ENCODE measurements at places on chromosomes 5 and 9.
A peak's percentile ranks its signal among the peaks of the same experiment; 100 is the strongest.

DNA sequence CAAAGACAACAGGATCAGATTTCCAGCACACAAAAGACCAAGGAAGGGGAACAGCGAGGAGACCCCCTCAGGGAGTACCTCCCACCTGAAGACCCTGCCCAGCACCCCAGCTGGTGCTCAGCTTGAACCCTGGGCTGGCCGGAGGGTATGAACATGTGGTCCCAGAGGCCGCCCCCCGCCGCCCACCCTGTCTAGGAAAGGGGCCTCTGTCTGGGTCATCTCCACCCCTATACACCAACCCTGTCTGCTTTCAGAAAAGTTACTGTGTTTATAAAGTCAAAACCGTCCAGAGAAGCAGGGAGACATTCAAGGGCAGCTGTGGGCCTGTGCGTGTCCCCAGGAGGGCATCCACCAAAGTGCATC lies 72.2 kb downstream of the ADAMTS2 start:
- DNase-seq = no peak

DNA sequence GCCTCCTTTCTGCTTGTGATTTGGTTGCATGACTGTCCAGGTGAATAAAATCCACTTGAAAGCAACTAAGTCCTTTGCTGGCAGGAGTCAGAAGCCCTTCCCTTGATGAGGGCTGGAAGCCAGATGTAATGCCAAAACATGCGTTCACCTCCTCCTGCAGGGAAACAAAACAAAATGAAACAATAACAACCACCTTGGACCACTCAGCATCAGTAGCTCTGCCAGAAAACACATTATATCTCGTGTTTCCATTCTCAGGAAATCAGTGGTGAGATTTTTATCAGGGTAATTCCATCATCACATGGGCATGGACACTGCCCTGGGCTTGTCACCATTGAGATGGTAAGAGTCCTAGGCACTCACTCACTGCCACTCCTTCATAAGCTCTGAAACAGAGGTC lies 350.3 kb upstream of the ACTBL2 start:
- DNase-seq = no peak

- DNase-seq = no peak
These were observed 616.1 kb upstream of the RGMB start for GRCh38 chr5:98157368-98157767.

DNA sequence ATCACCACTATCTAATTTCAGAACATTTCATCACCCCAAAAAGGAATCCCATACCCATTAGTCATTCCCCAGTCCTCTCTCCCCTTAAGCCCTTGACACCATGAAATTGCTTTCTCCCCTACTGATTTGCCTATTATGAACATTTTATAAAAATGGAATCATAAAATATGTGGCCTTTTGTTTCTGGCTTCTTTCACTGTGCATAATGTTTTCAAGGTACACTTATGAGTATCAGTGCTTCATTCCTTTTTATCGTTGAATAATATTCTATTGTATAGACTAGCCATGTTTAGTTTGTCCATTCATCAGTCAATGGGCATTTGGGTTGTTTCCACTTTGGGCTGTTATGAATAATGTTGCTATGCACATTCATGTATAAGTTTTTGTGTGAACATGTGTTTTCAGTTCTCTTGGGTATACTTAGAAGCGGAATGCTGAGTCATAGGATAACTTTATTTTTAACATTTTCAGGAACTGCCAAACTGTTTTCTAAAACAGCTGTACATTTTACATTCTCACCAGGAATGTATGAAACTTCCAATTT lies 40.4 kb upstream of the FGF1 start:
- DNase-seq = peak; percentile 96

GRCh38 chr5:170425731-170426130 lies 36.6 kb upstream of the KCNMB1 start:
- DNase-seq = no peak

- no peak for DNase-seq
These were observed 20.1 kb upstream of the SPINK1 start for GRCh38 chr5:147851578-147851977.

- no peak for DNase-seq
These were observed 402.9 kb downstream of the CYLC2 start for GRCh38 chr9:103397868-103398600.

DNA sequence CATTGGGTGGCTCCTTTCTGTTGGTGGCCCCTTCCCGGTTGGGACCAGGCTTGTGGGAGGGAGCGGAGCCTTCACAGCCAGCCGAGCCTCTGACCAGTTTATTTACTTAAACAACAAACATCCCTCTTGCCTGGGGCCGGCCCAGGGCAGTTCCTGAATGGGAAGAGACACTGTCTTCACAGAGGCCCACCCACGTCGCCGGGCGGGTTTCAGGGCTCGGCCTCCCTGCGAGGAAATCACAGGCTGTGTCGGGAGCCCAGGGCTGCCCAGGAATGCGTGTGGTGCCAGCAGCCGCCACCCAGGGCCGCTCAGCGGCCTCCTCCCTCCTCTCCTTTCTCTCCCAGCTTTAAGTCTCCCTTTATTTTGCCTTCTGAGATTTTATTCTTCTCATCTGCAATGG lies 132.5 kb downstream of the HSD17B3 start:
- DNase-seq = peak; percentile 8

- DNase-seq = no peak
These were observed 179.9 kb upstream of the SEMA6A start for GRCh38 chr5:116754556-116754955.

DNA sequence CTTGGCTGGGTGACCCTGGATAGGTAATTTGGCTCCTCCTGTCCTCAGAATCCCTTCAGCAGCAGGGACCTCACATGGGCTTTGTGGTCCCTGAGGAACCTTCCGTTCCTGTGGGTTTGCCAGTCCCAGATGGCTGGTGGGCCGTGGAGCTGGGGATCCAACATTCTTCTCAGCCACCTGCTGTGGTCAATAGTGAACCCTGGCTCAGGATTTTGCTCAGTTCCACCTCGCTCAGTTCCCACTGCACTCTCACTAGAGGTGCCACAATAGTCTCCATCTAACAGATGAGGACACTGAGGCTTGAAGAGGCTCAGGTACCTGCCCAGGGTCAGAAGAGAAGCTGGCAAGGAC lies 17.1 kb upstream of the SPOUT1 start:
- no peak for DNase-seq

GRCh38 chr9:13787234-13787833 lies 507.8 kb upstream of the MPDZ start:
- peak; percentile 23 for DNase-seq

DNA sequence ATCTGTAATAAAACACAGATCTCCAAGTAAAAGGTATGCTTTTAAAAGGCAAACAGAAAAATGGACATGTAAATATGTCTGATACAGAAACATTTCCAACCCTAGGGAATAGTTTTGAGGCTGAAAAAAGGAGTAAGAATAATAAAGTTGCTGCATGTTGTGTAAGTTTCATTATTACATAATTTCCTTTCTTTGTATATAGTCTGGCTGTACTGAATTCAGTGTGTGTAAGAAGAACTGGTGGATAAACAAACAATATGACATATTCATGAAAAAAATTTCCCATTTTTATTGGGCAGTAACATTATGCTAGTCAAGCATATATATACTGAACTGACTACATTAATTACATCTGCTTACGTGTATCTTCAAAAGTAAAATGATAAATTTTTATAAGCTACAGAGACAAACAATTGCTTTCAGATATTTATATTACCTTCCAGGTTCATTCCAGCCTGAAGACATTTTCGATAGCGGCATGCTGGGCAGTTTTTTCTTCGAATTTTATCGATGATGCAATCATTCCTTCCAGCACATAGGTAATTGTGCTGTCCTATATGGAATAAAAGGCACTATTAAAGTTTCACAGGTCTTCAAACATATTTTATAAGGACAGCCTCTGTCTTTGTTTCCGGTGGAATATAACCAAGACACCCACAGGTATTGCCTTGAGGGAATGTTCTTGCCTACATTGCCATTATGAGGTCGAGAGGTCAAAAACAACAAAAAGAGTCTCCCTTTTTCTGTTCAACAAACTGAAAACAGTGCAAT lies 93.6 kb downstream of the NR3C1 start:
- peak; percentile 38 for DNase-seq

DNA sequence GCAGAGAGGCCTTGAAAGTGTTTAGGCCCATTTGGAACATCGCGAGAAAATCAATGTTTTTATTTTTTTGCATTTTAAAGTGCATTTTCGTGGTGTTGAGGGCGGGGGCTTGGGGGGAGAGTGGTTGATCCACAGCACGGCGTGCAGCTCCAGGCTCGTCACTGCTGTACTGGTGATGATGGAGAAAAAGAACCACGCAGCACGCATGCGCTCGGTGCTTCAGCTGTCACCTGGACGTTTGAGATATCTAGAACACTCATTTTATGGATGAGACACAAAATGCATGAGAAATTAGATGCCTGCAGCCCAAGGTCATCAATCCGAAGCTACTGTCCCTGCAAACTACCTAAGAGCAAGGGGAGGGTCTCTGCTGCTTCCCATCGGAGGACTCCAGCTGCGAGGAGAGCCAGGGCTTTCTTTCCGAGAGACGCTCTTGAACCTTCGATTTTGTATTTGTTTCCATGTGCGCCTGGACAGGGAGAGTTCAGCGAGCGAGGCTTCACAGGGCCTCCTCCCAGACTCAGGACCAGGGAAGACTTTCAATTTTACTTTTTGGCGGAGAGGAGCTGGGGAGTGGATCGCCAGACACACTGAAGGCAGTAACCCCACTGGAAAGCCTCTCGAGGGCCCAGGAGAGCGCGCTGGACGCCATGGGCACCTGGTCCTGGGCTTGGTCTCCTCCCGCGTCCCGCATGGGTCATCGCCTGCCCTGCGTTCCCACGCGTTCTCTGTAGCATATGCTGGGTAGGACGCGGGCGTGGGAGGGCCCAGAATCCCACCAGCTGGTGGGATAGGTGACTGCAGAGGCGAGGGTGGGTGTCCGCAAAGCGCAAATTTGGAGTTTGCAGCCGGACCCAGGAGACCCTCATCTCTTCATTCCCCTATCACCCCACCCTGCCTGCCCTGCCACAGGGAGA lies 2.5 kb downstream of the DMRT2 start:
- no peak for DNase-seq

DNA sequence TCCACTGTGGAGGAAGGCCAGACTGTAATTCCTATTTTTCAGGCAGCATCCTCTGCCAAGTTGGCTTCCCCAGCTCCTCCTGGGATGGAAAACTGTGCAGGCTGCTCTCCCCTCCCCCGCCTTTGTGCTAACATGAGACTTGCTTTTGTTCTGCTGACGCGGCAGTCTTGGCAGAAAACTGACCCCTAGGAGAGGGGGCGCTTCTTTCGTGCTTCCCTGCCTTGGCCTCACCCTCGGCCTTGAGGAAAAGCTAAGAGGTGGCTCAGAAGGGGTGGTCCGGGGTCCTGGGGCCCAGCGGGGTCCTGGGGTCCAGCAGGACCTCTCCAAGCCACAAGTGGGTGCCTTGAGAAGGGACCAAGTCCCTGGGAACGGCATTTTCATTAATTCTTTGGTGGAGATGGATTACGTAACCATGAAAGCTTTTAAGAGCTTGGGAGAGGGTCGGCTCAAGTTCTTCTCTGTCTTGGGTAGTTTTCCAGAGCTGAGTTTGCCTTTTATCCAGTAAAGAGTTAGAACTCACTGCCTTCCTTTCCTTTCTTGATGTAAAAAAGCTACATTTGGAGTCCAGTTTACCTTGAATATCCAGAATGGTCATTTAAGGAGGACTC lies 51.0 kb downstream of the SH3PXD2B start:
- peak; percentile 60 for DNase-seq

DNA sequence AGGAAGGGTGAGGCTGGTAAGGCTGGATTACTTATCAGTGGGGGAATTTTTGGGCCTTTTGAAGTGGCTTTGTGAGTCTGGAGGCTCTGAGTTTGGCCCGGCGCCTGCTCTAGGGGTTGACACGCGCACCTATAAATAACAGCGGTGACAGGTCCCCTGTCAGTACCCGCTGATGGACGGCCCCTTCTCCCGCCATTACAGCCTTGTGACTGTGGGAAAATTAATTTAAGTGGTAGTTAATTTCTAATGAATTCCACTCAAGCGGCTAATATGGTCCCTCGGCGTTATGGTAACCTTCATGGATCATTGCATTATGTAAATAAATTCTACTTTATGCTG lies 16.5 kb downstream of the MRPL36 start:
- DNase-seq = no peak

- DNase-seq = peak; percentile 38
These were observed 26.9 kb downstream of the TICAM2 start for GRCh38 chr5:115575167-115576070.

- DNase-seq = no peak
These were observed 83.7 kb downstream of the BOD1 start for GRCh38 chr5:173532689-173533250.

- DNase-seq = peak; percentile 3
These were observed at the start of gene PHF24 for GRCh38 chr9:34957492-34958410. Gene PHF24, plus strand, starts transcription at chr9:34958285. Its CDS starts 13,014 bp downstream, at chr9:34971299.

DNA sequence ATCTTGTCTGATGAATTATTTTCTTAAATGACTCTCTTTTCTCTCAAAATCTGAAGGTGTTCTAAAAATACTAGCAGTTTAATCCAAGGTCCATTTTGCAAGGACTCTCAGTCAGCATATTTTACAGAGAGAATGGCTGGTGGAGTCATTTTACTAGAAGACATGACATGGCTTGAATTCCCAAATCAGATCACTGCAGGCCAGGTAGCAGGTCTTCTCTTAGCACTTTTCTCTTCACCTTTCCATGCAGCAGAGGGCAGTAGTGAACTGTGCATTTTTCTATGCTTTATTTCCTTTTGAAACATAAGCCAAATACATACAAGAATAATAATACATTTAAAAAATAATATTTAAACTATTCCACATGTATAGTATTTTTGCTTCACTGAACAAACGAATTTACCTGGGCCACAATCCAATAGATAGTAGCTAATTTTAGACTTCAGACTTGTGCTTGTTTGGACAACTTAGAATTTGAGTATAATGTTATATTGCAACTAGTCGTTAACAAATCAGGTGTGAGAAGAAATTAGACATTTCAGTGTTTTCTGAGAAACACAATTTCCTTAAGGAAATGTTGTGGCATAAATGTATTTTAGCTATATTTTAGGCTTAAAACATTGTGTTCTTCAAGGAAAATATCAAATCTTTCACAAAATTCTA lies 289.4 kb upstream of the DAB2 start:
- peak; percentile 64 for DNase-seq

DNA sequence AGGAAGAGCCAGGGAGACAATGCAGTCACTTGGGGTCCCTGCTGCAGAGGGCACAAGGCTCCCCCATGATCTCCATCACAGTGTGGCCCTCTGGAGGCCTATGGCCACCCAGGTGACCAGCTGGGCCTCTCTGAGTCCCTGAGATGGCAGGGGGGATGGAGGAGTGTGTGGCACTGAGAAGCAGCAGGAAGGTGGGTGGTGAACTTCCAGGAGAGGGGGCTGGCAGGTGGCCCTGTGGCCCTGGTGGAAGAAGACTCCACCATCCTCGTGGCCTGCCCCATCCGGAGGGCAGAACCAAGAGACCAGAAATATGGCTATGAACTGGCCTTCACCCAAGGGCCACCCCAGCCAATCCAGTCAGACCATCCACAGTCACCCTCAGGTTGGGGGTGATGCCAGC lies 31.7 kb upstream of the AFAP1L1 start:
- no peak for DNase-seq
